IPS-NIHi11 (cell line): ENCODE measurements at places on chromosomes 11 and 22.

- no peak for DNase-seq
Observed at GRCh38 chr22:19118329-19118880, 3.8 kb downstream of the DGCR2 start.

GRCh38 chr11:41816396-41816795, 356.9 kb upstream of the LRRC4C start:
- DNase-seq, result no peak

DNA sequence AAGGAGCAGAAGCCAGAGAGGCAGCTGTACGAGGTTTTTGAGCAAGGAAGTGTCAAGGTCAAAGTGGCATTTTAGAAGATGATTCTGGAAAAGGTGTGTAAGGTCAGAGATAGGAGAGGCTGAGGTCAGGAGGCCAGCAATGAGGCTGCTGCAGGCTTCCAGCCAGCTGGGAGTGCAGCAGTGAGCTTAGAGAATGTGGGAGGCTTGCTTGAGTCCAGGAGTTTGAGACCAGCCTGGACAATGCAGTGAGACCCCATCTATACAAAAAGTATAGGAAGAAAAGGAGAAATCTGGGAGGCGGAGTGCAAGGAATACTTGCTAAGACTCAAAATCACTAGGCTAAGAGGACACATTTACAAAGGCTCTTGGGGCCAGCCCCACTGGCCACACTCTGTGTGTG, 96.5 kb downstream of the GRIK4 start:
- DNase-seq, result no peak

GRCh38 chr11:32325187-32325586, 110.2 kb downstream of the WT1 start:
- no peak for DNase-seq
